ENCODE measurements at places on chromosomes 7 and 10.

DNA sequence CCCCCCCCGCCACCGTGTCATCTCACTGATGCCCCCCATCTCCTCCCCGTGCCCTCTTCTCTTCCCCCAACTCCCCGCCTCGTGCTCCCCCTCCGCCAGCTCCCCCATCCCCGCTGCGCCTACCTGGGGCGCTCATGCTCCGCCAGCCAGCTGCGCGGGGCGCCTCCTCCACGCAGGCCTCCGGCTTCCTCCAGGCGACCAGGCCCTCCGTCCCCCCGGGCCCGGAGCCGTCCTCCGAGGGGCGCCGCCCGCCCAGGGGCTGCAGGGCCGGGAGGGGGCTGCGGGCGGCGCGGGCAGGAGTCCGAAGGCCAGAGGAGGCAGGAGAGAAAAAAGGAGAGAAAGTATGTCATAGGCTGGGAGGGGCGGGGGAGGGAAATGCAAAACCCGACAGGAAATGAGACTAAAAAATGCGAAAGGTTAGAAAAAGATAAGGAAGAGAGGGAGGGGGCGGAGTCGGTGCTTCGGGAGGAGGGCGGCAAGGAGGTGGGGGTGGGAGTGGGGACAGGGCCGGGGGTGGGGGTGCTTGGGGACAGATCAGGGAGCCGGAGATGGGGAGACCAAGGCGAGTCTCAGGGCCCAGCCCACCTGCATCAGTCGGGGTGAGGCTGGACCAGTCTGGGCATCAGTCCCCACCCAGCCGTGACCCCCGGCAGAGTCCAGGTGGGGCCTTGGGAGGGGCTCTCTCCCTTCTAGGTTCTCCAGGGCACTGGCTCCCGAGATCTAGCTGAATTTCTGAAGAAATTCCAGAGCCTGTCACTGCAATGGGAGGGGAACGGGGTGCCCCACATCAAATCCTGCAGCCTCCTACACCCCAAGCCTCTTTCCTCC is at the start of gene CARD11:
TSS of gene CARD11 (minus strand) at position 324 of the 828 bp plus-strand sequence. CDS start 85,361 bp downstream, outside the sequence.
- DNase-seq, result peak; percentile 23

DNA sequence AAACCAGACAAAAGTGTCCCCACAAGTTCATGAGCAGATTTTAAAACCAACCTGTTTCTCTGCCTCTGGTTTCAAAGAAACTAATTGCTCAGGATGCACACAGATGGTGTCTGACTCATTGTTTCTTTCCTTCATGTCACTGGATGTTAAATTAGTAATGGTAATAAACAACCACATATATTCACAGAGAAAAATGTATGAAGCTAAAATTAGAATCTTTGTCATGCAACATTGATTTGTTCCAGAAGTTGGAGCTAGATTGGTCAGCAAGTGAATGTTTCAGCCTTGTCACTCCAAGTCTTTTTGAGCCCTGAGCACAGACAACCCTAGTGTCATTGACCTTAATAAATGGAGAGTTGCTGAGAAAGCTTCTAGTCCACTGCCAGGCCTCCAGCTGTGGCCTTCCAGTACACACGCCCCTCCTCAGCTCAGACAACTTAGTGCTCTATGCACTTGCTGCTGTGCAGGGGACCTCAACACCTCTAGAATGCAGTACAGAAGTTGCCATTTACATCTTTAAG is 175.9 kb downstream of the CCDC71L start:
- DNase-seq, result no peak

DNA sequence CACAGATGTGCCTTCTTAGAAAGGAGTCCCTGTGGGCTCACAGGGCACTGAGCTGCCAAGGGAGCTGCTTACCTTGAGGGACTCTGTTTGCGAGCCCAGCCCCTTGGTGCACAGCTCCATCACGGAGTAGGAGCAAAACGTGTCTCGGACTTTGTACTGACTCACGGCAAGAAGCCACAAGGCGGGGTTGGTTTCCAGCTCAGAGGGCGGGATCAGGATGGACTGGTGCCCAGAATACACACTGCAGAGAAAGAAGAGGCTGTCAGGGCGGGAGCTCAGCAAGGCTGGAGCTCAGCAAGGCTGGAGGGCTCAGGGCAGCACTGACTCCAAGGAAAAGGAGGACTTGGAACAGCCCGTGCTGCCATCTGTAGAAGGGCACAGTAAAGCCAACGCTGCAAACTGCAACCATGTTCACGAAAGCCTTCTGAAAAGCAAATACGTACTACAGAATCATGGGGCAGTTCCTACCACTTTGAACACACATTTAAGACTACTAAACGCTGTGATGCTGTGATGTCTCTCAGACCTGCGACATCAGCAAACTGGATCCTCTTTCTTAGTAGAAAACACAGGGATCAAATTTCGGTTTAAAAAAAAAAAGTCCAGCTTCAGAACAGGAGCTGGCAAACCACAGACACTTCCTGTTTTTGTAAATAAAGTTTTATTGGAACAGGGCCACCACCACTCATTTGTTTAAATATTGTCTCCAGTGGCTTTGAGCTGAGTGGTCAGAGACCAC is 194.3 kb downstream of the ZMYND11 start:
- no peak for DNase-seq

DNA sequence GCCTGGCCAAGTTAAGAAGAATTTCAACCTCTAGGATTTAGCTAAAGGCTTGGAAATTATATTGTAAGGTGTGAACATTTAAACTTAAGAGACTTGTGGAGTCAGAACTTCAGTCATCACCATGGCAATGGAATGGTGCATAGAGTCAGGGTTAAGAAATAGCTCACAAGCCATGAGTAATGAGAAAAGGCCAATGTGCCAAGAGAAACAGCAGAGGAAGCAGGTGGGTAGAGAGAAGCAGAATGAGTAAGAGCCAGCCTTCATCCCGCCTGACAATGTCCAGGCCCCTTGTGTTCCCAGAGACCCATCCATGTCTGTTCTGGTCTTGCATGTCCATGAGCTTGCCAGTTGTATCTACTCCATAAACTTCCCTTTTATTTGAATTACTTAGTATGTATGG is 62.6 kb upstream of the TBX20 start:
- DNase-seq, result no peak

DNA sequence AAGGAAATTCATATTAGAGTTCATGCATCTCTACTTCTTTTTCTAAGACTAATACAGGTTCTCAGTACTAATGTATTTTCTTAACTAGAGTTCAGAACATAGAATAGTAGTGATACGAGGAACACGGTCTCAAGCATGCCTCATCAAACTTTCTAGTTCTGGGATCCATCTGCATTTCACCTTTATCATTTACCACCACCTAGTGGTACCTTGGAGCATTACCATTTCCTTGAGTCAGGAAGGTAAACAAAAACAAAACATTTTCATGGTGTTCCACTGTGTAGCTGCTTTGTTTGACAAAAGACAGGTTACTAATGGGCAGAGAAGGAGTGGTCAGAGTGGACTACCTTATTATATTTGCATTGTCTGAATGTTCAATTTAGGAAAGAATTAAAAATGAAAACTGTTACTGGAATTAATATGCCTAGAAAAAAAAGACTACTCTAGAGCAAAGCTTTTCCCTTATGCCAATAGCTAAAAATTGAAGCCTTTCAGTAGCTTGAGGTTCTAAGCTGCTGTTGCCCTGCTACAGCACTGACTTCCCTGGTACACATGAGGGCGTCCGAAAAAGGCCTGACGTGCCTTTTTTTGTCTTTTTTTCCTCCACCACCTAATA is 44.5 kb downstream of the STARD3NL start:
- no peak for DNase-seq

DNA sequence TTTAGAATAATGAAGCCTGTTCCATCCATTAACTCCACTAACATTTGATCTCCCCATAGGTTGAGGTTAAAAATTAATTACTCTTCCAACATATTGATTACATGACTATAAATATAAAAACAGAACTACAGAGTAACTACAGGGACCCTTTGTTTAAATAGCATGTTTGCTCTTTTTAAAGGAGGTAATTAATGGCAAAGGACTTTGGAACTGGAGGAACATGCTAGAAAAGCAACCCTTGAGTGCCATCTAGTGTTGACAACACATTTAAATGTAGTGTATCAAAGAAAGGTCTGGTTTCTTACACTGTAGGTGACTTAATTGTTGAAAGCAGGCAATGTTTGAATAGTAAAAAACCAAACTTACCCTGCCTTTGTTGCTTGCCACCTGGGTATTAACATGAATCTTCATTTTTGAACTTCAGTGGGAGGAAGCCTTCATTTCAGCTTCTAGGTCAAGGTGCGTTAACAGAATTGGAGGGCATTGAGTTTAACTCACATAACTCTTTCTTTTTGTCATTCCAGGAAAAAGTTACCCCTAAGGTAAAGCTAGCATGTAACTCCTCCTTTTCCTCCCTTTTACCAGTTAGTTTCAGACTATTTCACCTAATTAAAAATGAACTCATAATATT is 52.6 kb upstream of the CAPZA2 start:
- no peak for DNase-seq

DNA sequence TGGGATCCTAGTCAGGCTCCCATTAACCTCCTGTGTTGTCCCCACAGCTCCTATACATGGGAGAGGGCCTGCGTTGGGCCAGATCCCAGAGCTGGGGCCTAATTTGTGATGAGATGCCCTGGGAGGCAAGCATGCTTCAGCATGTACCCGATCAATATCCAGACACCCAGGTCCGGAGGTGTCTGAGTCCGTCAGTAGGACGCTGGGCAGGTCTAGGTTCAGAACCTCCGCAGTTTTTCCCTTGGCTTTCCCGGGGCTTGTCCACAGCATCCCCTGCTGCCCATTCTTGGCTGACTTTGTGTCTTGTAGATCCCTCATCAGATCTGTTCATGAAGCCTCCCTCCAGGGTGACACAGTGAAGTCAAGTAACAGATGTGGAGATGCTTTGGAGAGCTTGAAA is 32.7 kb upstream of the RBAK start:
- no peak for DNase-seq

DNA sequence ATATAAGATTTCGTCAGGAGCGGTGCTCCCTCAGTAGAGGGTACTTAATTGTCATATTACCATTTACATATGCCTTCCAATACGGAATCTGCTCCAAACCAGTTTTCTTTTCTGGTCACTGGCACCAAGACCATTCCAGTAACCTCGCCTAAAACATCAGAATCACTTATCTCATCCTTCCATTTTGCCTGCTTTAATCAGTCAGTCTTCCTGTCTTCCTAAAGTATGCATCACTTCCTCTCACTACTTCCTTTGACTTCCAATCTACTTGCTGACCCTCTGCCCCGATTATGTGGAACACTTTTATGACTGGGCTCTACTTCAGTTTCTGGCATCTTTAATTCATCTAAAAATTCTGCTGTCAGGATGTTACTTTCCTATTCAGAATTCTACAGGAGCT is 33.5 kb downstream of the CUL2 start:
- no peak for DNase-seq

DNA sequence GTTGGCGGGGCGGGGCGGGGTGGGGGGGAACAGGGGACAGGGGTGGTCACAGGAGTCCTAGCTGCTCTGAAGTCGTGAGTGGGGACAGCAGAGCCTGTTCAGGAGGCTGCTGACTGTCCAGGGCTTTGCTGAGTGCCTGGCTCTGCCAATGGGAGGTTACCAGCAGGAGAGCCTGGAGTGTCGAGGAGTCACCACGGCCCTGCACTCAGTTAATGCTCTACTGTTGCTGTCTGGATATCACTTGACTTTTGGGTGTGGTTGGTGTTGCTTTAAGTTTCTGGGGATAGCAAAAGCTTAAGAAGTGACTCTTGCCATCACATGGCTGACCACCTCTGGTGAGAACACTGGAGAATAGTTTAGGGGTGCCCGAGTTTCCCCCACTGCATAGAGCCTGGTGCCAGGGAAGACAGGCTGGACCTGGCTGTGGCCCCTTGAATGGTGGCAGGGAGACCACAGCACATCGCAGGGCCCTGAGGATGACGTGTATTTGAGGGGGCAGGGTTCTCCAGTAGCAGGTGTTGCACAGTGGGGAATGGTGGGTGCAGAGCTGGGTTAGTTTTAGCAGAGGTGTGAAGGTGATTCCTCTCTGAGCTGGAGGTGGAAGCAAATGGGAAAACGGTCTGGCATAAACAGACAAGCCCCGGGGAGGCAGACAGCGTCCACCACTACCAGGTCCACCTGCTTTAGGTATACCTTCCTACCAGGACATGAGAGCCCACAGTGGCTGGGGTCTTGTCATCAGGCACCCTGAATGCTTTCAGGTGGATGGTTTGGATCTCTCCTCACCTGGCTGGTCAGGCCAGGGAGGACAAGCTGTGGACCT is 54.2 kb upstream of the CAMK2B start:
- DNase-seq, result no peak

- no peak for DNase-seq
These were observed 172.7 kb upstream of the HPS1 start for GRCh38 chr10:98619446-98619845.

DNA sequence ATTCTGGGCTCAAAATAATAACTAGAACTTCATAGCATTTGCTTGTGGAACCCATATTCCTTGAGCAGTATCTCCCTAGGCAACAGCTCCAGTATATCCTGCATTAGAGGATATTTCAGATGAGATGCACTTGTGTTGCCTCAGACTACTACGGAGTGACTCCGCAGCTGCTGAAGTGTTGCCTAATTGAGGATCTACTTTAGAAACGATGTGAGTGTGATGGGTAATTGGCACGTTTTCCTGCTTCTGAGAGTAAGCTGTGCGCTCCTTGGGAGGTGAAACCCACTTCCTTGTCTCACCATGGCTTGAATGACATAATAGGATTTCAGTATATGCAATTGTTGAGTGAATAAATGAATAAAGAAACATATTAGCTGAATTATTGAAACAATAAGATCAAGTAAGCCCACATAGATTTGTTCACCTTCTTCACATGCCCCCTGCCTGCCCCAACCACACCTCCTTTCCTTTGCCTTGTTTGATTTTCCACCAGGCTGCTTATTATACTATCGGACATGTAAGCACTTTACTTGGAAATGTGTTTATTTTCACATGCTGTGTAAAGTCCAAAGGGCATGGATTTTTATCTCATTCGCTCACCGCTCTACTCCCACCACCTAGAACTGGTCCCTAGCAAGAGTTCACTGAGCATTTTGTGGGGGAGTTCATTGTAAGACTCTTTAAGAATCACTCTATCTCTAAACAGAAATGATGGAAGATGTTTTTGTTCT is 303.8 kb downstream of the KCNMA1 start:
- DNase-seq, result no peak

- DNase-seq, result no peak
These were observed 90.1 kb downstream of the FAM53B start for GRCh38 chr10:124653811-124654651.

GRCh38 chr10:128867210-128867609 is 599.8 kb upstream of the MGMT start:
- no peak for DNase-seq

- DNase-seq, result no peak
These were observed 58.5 kb downstream of the FGFR2 start for GRCh38 chr10:121539786-121540185.

DNA sequence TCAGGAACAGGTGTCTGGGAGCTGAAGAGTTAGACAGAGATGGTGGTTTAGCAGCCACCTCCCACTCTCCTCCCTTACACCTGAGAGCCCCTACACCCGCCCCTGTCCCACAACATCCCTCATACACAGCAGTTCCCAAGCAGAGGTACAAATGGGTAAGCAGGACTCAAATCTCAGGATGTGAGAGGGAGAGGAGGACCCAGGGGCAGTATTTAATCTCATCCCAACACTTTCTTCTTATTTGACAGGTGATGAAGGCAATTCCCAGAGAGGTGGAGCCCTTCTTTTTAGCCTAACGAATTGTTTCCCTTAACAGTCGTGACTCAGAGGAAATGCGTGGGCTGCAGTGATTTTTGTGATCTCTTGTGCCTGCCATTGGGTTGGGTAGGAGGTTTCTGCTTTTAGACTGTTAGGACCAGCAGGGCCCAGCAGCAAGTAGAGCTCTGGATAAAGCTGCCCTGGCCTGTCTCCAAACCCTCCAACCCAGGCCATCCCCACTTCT is 191.3 kb downstream of the HECW1 start:
- DNase-seq, result no peak

GRCh38 chr7:55255496-55256445 is 109.4 kb upstream of the LANCL2 start:
- DNase-seq, result peak; percentile 39

GRCh38 chr7:150719960-150720891 is 3.8 kb downstream of the GIMAP1 start:
- DNase-seq, result no peak
